Upper lobe of right lung (tissue), 1 donor: ENCODE measurements at places on chromosomes 16 and 17. TPM values are rescaled to one million over a fixed set of nuclear protein-coding genes. Genes with fewer than 3 reads are reported as not detected.

The AOC3 gene
- 235 TPM for total RNA-seq

The AGRP gene
- 4.9 TPM for total RNA-seq

DNA sequence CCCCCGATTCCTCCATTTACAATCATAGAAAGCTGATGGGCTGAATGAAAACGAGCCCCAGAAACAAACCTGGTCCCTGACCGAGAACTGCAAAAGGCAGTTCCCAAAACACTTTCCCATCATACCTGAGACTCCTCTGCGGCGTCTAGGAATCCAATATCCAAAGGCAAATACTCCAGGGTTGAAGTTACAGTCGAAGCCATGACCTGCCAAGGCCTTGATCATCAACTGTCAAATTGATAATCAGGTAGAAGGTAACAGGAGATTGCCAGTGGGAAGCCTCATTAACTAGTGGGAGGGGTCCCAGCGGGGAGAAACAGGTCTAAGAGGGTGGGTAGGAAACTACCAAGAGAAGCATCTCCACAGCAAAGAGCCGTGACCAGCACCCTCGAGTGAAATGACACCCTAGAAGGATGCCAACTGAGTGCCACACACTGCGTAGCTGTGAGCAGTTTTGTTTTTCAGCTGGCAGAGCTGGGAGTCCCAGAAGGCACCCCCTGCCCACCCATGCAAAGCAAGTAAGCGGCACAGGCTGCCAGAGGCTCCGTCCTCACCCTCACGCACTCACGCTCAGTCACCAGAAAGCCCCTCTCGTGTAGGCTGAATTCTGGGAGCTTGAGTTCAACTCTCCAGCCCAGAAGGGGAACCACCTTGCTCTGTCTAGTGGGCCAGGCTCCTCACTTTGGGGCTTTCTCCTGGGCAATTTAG lies 146.1 kb downstream of the GAS7 start:
- no peak overlapping the region for H3K4me3 ChIP-seq
- H3K36me3 ChIP-seq, result no peaks in the 10 kb centered on the region
- H3K27me3 ChIP-seq, result no peaks in the 10 kb centered on the region
- no peak overlapping the region for H3K27ac ChIP-seq
- peaks cover 9% of the 10 kb centered on the region for H3K4me1 ChIP-seq

- no peak for DNase-seq
- no peak overlapping the region for H3K27ac ChIP-seq
Measured at GRCh38 chr16:55308973-55309372, 15.0 kb upstream of the IRX6 start.

DNA sequence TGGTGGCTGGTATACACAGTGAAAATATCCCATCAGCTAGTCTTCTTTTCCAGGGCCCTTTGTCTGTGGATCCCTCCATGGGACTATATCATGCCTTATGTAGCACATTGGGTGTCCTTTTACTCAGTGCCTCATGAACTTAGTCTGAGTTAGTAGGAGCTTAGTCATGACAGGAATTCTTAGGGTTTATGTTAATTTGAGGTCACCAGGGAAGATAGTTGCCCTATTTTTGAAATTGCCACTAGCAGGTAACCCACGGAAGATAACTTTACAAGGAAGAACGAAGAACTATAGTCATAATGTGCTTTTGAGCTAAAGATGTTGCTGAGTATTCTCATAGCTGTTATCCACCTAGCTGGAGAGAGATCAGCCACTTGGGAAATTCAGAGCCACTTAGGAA lies 14.8 kb upstream of the PLK1 start:
- H3K36me3 ChIP-seq, result peaks cover 97% of the 10 kb centered on the region
- no peaks in the 10 kb centered on the region for H3K4me1 ChIP-seq
- DNase-seq, result no peak
- no peak overlapping the region for H3K4me3 ChIP-seq
- no peaks in the 10 kb centered on the region for H3K27me3 ChIP-seq

DNA sequence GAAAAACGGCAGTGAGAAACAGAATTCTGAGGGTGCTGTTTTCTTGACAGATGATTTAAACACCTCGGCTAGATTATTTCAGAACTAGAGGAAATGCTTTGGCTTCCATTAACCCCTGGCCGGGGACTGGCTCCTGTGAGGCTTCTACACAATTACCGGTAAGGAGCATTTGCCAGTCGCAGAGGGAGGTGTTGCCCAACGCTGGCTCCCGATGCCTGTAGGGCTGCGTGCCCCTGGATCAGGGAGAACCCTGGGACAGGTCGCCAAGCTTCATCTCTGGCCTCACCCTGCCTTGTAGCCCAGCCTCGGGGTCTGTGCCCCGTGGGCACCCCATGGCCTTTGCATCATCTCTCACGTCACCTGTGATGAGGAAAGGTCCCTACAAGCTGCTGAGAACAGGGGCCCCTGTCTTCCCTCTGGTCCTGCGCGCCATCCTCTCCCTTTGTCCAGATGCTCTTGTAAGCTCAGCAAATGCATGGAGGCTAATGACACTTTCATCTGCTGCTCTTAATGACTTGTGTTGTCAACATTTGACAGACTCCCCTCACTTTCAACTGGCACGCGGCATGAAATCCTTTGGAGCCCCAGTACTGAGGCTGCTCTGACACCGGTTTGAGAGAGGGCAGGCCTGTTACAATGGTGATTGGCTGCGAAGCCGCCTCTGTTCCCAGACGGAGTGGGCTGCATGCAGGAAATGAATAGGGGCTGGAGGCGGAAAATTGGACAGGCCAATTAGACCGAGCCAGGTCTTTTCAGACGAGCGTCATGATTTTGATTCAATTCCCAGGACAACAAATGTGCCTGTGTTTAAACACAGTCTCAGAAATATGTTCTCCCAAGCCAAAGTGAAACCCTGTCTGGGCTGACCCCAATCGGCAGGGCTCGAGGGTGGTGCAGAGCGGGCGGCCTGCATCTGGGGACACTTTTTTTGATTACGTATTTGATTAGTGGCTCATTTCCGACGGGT lies 85.5 kb upstream of the DOC2B start:
- H3K27ac ChIP-seq, result no peak overlapping the region
- no peaks in the 10 kb centered on the region for H3K36me3 ChIP-seq
- H3K27me3 ChIP-seq, result no peaks in the 10 kb centered on the region
- H3K4me1 ChIP-seq, result peaks cover 10% of the 10 kb centered on the region

GRCh38 chr16:54489225-54490111 lies 202.9 kb upstream of the IRX3 start:
- H3K36me3 ChIP-seq, result no peaks in the 10 kb centered on the region
- H3K27me3 ChIP-seq, result no peaks in the 10 kb centered on the region
- no peaks in the 10 kb centered on the region for H3K4me1 ChIP-seq
- no peak for DNase-seq
- no peak overlapping the region for H3K27ac ChIP-seq

GRCh38 chr17:17043461-17044271 lies 1.4 kb downstream of the MPRIP start:
- H3K4me1 ChIP-seq, result peaks cover 58% of the 10 kb centered on the region
- H3K27ac ChIP-seq, result peak overlapping the region; percentile 80
- H3K4me3 ChIP-seq, result peak overlapping the region; percentile 80
- peak; percentile 62 for DNase-seq

GRCh38 chr16:1494711-1495110 lies 1.6 kb downstream of the TELO2 start:
- peaks cover 15% of the 10 kb centered on the region for H3K36me3 ChIP-seq
- H3K4me1 ChIP-seq, result peaks cover 19% of the 10 kb centered on the region
- no peaks in the 10 kb centered on the region for H3K27me3 ChIP-seq
- no peak overlapping the region for H3K27ac ChIP-seq

DNA sequence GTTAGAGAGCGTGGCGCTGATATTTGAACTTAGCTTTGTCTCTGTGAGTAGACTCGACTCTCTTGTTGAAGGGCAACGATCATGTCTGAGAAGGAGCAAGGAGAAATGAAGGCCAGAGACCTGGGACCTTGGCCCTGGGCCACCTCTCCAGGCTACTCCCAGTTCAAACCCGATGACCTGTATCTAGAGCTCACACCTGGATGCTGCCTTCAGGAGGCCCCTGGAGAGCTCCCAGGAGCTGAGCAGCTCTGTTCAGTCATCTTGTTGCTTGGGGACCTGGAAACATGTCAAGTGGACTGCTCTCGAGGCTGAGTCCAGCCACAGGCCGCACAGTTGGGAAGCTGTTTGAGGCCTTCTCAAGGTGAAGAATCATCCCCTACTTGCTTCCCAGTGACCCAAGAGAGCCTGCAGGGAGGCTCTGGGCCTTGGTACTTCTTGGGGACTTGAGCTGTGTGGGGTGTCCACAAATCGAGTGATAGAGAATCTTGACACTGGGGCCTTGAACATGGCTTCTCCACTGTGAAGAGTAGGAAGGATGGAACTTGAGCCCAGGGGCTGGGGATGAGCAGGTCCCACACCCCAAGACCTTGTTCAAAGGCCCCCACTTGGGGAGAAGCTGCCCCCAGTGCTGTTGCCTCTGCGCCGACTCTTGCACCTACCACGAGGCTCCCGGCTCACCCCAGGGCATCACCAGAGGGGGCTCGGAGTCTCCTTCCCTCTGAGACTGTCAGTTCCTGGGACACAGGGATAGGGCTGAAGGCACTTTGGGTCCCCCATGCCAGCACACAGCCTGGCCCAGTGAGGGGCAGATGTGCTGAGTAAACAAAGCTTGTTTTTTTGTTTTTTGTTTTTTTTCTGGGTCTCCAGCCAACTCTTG lies 112.1 kb downstream of the IRX5 start:
- H3K27me3 ChIP-seq, result no peaks in the 10 kb centered on the region
- H3K4me1 ChIP-seq, result no peaks in the 10 kb centered on the region
- DNase-seq, result no peak
- no peaks in the 10 kb centered on the region for H3K36me3 ChIP-seq
- H3K4me3 ChIP-seq, result no peak overlapping the region

The SNF8 gene
- 78.0 TPM for total RNA-seq

DNA sequence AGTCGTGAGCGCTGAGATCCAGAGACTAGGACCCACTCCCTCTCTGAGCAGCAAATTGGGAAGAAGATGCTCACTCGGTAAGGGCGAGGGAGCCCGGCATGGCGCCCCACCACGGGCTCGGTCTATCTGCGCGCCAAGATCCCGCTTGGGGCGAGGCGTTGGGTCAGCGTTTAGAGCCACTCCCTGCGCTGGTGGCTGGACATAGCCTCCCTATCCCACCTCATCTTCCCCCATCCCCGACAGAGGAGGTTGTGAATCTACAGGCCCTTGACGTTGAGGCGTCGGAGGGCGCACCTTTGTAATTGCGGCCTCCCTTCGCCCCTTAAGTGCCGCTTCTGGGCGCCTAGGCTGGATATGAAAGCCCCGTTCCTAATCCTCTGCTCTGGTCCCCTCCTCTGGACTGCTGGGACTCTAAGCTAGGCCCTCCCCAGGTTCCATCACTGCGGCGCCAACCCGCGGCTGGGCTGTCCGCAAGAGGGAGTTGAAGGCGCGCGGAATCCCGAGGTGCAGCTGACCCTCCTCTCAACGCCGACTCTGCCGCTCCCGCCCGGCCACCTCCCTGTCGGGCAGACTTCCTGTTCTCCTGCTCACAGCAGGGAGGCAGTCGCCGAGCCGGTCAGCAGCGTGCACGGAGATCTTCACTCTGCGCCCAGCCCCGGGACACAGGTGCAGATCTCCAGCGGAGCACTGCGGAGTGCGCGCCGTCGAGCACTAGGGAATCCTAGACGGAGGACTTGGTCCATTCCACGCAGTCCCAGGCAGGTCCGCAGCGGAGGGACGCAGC lies 16.1 kb upstream of the HOXB9 start:
- H3K27ac ChIP-seq, result no peak overlapping the region
- peaks cover 2% of the 10 kb centered on the region for H3K4me1 ChIP-seq
- H3K4me3 ChIP-seq, result no peak overlapping the region
- H3K36me3 ChIP-seq, result no peaks in the 10 kb centered on the region
- peaks cover 100% of the 10 kb centered on the region for H3K27me3 ChIP-seq

DNA sequence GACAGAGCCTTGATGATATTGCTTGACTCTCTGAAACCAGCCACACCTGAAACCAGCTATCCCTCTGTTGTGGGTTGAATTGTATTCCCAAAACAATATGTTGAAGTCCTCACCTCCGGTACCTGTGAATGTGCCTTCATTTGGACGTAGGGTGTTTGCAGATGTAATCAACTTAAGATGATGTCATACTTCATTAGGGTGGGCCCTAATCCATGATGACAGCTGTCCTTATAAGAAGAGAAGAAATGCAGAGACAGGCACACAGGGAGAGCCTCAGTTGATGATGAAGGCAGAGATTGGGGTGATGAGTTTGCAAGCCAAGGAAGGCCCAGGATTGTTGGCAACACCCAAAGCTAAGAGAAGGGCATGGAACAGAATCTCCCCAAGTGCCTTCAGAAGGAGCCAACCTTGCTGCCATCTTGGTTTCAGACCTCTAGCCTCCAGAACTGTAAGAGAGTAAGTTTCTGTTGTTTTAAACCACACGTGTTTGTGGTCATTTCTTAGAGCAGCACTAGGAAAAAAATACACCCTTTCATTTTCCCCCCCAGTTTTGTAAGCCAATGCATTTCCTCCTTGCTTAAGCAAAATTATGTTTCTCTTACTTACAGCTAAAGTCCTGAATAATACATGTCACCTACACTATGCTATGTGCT lies 29.4 kb upstream of the MYH10 start:
- no peak for DNase-seq
- H3K4me1 ChIP-seq, result no peaks in the 10 kb centered on the region
- H3K4me3 ChIP-seq, result no peak overlapping the region
- H3K27ac ChIP-seq, result no peak overlapping the region

DNA sequence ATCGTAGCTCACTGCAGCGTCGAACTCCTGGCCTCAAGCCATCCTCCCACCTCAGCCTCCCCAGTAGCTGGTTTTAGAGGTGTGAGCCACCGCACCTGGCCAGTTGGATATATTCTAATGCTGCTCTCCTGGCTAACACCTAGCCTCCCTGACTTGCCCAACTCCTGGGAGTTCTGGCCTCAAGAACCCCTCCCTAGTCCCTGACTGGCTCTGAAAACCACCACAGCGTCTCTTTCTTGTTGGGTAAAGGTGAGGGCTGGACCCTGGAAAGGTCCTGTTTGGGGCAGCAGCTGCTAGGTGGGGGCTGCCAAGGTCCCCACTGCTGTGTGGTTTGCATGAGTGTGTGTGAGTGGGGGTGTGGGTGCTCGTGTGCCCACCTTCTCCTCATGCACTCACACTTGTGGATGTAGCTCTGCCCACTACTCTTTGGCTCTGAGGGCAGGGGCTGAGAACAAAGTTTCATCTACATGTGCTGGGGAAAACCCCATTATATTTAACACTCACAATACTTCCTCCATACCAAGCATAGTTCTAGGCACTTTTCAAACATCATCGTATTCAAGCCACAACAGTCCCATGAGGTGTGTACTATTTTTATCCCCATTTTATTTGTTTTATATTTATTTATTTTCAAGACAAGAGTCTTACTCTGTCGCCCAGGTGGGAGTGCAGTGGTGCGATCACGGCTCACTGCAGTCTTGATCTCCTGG lies 7.1 kb upstream of the SPNS3 start:
- no peaks in the 10 kb centered on the region for H3K4me1 ChIP-seq
- H3K4me3 ChIP-seq, result no peak overlapping the region
- H3K27me3 ChIP-seq, result no peaks in the 10 kb centered on the region
- no peak overlapping the region for H3K27ac ChIP-seq

GRCh38 chr16:82633964-82634600 lies 7.3 kb downstream of the CDH13 start:
- no peak overlapping the region for H3K4me3 ChIP-seq
- no peaks in the 10 kb centered on the region for H3K27me3 ChIP-seq
- H3K4me1 ChIP-seq, result no peaks in the 10 kb centered on the region
- H3K36me3 ChIP-seq, result no peaks in the 10 kb centered on the region
- DNase-seq, result no peak
